ENCODE measurements at places on chromosomes 2 and 18.

GRCh38 chr2:162928356-162928755 is 89.8 kb upstream of the KCNH7 start:
- no peak for DNase-seq

- no peak for DNase-seq
These were observed 14.1 kb downstream of the IL1RN start for GRCh38 chr2:113141451-113141850.

- DNase-seq, result no peak
These were observed 261.0 kb downstream of the ZNF516 start for GRCh38 chr18:76233876-76234675.

DNA sequence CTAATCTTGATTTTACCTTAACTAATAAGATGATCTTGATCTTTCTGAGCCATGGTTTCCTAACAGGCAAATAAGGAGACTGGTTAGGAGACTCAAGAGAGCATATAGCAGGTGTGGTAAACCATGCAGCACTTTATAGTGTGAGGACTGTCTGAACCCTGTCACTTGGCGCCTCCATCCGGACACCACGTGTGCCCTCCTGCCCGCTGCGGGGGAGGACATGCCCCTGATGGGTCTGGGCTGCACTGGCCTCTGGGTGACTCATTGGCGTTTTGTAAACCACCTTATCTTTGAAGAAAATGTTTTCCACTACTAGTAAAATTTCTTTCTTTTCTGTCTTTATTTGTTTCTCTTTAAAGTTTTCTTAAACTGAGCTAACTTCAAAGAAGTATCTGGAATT is 131.1 kb downstream of the FMNL2 start:
- no peak for DNase-seq

- DNase-seq, result no peak
These were observed 10.9 kb downstream of the SERPINB12 start for GRCh38 chr18:63553081-63553480.

- no peak for DNase-seq
These were observed 361.0 kb upstream of the NT5C1B start for GRCh38 chr2:18950361-18950851.

DNA sequence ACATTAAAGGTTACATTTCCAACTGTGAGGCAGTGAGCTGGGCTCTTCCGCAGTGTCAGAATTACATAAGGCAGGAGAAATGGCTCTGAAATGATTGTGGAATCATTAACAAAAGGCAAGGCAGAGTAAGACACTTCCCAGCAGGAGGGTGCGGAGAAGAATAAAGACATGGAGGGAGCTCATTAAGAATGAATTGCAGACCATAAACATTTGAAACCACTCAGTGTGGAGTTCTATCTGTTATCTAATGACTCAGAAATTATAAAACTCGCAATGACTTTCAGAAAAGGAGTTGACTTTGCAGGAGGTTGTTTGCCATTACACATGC is 77.0 kb downstream of the SMIM21 start:
- DNase-seq, result no peak

DNA sequence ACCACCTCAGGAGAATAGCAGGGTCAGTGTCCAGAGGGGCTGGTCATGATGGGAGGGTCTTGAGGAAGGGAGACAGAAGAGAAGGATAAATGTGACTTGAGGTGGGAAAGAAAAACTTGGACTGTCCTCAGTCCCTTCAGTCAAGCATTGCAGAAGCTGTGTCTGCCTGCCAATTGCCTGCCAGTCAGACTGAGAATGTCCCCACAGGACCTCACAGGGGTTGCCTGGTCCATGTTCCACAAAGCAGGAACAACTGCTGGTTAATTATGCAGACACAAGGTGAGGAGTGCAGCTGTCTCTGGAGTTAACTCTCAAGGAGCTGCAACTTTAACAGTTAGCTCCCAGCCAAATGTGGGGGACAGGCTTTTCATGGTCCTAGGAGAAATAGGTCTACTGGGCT is 75.7 kb downstream of the TRIM43 start:
- no peak for DNase-seq

DNA sequence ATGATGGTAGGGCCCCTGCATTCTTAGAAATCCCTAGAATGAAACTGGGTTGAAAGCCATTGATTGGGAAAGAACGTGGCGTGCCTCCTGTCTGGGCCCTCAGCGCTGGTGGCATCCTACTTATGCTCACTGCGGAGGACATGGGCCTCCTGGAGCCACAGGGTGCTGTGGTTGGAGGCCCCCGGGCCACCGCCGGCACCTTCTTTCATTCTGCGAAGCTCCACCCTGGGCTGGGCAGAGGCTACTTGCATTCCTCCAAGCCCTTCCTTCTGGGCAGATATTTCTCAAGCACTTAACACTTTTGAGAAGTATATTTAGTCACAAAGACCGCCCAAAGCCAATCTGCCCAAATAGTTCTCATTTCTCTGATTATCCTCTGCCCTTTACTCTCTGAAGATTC is 311.9 kb downstream of the MYCN start:
- no peak for DNase-seq

DNA sequence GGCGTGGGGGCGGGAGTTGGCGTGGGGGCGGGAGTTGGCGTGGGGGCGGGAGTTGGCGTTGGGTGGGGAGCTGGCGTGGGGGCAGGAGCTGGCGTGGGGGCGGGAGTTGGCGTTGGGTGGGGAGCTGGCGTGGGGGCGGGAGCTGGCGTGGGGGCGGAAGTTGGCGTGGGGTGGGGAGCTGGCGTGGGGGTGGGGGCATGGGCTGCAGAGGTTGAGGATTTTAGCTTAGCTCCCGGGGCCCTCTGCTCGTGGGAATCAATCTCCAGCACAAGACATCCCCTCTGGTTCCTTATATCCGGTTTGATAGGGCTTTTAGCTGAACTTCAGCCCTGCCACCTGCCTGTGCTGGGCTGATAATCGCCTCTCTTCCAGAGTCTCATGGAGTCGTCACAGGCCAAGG is 177.0 kb downstream of the LDLRAD4 start:
- no peak for DNase-seq

DNA sequence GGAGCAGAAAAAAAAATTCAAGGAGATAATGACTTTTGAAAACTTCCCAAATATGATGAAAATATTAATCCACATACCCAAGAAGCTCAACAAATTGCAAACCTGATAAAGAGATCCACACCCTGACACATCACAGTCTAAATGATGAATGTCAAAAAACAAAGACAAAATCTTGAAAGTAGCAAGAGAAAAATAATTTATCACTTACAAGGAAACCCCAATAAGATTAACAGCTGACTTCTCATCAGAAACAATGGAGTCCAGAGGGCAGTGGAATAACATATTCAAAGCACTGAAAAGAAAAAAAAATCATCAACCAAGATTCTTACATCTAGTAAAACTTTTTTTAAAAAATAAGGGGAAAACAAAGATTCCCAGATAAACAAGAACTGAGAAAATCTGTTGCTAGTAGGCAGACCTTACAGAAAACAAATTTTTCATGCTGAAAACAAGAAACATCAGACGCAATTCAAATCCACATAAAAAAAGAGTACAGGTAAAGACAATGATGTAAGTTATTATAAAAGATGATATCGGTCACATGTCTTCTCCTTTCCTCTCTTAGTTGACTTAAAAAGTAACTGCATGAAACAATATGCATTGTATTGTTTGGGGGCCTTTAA is 21.3 kb downstream of the SLC66A2 start:
- DNase-seq, result no peak

DNA sequence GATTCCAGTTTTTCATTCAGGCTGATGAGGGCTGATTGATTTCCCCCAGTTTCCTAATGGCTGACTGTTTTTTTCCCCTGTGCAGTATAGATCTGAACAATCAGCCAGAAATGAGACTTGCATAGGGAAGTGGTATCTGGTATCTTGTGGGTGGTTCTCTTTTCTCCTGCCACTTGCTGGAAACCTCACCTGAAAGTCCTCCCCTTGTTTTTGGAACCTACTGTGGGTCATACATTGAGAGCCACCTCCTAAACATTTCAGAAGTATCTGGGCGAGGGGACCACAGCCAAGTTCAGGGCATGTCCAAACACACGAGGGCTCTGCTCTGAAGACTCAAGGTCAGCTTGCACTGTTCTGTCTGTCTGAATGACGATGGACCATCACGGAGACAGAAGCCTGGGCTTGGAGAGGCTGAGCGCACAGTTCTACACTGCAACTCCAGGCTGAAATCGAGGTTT is 19.3 kb downstream of the ALPK2 start:
- no peak for DNase-seq

GRCh38 chr2:143480601-143481236 is 351.5 kb downstream of the ARHGAP15 start:
- no peak for DNase-seq

DNA sequence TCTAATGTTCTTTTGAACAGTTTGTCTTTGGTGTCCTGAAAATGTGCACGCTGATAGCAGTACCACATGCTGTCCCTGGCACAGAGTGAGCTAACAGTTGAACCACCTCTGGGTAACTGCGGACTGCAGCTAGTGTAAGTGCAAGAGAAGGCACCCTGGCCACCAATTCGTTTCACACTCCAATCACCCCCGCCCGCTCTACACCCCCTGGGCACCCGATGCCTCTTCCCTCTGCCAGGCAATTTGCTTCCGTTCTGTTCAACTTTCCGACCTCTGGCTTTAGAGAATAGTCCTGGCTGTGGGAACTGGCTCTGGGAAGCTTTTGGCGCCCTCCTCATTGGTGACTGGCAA is 1.4 kb downstream of the DOCK10 start:
- peak; percentile 33 for DNase-seq

DNA sequence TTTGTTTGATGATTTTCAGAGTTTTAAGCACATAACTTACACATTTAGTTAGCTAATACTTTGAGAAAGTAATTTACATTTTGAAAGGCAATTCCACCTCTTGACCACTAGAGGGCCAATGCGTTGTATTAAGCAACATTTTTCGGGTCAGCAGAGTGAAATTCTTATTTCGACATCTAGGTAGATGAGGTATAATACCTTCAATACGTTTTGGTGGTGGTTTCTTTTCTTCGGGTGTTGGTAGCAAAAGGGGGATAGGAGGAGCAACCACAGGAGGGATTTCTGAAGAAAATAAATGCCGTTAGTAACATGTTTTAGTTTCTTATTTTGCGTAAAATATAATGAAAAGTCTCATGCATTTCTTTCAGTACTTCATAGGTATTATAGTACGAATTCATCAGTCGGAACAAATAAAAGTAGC is 106.3 kb downstream of the TTN start:
- DNase-seq, result no peak

DNA sequence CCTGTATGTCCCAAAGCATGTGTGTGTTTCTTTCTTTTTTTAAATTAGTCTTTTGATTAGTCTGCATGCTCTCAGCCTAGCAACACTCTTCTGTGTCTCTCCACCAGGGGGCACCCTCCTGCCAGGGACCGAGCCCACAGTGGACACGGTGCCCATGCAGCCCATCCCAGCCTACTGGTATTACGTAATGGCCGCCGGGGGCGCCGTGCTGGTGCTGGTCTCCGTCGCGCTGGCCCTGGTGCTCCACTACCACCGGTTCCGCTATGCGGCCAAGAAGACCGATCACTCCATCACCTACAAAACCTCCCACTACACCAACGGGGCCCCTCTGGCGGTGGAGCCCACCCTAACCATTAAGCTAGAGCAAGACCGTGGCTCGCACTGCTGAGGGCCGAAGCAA is 93.8 kb downstream of the NRP2 start:
- no peak for DNase-seq

DNA sequence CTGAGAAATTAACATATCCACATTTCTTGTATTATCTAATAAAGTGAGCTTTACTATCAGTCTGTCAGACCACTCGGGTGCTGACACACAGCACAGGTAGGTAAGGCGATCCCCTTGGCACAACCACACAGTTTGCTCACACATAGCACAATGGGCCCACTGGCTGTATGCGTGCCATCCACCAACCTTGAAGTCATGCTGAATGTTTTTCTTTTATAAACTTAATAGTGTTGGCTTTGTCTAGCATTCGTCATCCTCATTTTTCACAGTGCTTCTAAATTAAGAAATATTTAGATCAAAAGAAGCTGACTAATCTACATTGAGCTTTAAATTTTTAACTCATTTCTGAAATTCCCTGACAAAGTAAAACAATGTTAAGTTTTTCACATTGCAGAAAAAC is 50.0 kb upstream of the PAPOLG start:
- DNase-seq, result no peak

- DNase-seq, result no peak
These were observed 117.7 kb downstream of the CRIM1 start for GRCh38 chr2:36473230-36473629.

DNA sequence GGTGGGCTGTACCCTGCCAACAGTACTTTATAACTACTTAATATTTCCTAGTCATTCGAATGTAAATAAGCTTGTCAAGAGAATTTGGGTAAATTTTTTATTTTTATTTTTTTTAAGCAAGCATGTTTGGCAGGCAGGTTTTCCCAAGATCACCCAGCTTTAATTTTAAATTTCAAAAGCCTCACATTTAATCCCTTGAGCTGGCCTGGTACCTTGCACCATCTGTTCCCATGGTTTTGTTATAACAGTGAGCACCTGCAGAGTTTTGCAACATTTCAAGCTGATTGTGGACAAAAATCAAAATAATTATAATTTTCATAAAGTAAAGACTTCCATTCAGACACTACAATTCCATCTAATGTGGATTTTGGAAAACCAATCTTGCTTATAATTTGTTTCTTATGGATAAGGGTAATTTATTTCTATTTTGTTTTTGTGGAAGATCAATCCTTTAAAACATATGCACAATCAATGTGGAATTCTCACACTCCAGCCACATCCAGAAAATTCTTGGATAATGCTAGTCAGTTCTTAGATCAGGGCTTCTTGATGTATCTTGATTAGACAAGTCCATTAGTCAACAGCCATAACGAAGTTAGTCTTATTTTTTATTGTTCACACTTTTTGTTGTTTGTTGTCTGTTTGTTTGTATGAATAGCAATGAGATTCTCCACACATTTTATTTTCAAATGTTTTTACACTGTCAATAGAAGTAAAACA is 689.3 kb downstream of the NR4A2 start:
- DNase-seq, result no peak

DNA sequence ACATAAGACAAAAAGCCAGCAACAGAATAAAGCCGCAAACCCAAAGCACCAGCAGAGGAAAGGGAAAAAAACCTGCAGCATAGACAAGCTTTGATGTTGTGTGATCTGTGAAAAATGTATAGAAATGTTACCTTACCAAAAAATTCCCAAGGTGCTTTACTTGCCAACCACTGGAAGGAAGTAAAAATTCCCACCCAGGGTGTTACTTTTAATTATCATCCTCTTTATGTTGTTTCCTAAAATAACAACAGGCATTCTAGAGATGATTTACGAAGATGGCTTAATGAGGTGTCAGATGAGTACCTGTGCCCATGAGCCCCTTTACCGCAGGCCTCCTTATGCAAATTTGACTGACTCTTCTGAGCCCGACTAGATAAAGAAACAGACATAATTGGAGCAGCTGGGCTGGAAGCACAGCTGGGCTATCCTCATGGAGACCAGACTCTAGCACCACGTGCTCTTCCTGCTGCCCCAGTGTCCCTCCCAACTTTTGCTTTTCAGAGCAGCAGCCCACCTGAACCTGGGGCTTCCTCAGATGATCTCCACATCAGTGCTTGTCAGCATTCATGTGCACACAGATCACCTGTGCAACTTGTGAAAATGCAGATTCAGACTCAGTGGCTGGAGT is 41.5 kb downstream of the SRSF7 start:
- DNase-seq, result peak; percentile 20
